Esophagus squamous epithelium (tissue), 5 donors: ENCODE measurements at places on chromosomes 2 and 18.

DNA sequence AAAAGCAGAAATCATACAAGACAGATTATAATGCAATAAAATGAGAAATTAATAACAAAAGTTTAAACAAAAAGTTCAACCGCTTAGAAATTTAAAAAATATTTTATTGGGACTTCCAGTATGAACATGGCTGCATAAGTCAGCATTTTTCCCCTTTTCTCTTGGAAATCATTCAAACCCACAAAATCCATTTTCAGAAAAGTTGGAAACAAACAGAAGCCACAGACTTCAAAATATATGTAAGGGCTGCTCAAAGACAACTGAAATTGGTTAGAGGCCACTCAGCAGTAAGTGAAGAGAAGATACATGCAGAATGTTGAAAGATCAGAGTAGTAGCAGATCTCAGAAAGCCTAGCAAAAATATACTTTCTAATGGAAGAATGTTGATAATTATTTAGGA is 194.0 kb downstream of the DYSF start:
- DNase-seq = no peak

- DNase-seq = no peak
Measured at GRCh38 chr2:70085711-70086277, 1.5 kb upstream of the PCBP1 start.

GRCh38 chr2:196380575-196380974 is 209.2 kb upstream of the STK17B start:
- no peak for DNase-seq

DNA sequence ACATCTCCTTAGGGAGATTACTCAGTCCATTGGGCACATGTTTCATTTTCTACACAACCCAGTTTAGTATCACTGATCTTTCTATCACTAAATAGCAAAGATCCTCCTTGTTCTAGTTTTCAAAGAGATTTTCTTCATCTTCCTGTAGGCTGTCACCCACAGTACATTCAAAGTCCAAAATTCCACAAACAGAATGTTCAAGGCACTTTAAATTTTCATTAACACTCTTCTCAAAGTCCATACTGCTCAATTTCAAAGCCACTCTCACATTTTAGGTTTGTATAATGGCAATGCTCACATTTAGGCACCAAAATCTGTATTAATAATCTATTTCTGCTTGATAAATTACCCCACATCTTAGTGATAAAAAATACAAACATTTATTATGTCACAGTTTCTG is 152.8 kb downstream of the FSIP2 start:
- DNase-seq = no peak

GRCh38 chr2:63537306-63537705 is 51.0 kb downstream of the WDPCP start:
- DNase-seq = no peak

- DNase-seq = no peak
Measured at GRCh38 chr18:65257149-65257548, 493.7 kb upstream of the CDH7 start.

- DNase-seq = no peak
Measured at GRCh38 chr18:64137914-64138313, 11.0 kb downstream of the LINC00305 start.

DNA sequence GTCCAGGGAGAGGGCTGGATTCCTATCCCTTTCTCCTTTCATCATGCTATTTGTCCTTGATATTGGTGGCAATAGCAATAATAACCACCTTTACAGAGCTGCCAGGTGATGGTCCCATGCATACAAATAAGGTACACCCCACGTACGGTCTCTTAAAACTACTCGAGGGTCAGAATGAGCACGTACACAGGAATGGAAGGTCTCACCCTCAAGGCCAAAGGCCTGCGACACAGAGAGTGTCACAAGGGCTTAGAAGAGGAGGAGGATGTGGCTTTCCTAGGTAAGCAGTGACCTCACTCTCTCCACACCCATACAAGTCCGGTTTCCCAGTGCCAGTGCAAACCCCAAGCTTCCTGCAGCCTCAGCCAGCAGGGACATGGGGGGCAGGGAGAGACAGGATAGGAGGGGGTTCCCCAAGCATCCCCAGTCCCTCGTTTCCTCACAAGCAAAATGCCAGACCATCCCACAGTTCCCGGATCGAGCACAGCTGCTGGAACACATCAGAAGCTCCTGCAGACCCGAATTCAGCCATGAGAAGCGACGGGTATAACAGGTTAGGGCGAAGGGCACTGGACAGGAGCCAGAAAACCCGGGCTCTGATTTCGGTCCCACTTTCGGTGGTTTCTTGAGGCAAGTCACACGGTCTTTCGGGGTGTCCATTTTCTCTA is 49.2 kb downstream of the PLB1 start:
- DNase-seq = no peak

GRCh38 chr2:235054919-235055318 is 103.1 kb downstream of the SH3BP4 start:
- DNase-seq = no peak

- DNase-seq = no peak
Measured at GRCh38 chr2:159612255-159612901, 4.0 kb downstream of the BAZ2B start.

DNA sequence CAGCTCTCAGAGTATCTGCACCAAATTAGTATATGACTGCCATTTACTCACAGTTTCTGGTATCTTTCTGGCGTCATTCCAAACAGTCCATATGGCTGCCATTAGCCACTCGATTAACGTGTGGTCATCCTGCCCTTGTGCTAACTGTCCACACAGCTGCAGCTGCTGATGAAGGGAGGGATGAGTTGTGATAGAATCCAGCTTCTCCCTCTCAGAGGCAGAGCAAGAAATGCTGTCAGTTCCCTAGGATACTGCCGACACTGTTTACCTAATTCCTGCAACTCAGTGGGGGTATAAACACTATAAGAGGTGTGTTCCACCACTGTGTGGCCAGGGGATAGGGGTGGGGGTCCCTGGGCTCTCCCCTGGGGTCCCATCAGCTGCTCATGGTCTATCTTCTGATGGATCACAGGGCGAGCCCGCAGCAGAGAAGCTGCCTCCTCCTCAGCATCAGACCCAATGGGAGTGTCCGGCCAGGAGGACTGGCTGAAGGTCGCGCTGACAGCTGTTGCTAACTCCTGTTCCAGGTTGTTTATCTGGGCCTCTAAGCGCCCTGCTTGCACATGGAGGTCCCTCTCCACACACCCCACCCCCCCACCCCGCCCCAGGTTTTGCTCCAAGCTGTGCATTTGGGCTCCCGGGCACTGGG is 17.3 kb upstream of the KLHL23 start:
- no peak for DNase-seq

GRCh38 chr2:974054-974453 is 23.4 kb downstream of the SNTG2 start:
- no peak for DNase-seq

GRCh38 chr18:43642727-43643330 is 365.5 kb upstream of the SYT4 start:
- no peak for DNase-seq

DNA sequence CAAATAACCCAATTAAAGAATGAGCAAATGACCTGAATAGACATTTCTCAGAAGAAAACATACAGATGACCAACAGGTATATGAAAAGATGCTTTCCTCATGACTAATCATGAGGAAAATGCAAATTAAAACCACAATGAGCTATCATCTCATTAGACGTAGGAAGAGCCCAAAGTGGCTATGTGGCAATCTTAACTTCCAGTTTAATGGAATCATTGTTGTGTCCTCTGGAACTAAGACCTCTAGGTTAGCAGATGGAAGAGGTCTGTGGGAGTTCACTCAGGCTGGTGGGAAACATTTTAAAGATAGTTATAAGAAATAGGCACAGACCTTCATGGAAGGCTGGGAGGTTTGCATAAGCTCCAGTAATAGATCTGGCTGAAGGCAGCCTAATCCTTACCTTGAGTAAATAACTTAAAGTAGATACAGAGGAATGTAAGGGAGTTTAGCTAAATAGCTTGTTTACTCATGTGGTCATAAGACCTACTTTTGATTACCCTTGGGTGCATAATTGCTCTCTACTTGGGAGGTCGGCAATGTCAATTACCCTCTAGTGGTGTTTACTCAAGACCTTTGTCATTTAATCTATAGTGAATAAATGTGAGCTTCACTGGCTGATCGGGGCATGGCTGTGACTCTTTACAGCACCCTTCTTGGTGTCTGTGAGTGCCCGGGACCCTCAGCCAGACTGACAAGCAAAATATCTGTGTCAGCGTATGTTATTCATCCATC is 119.0 kb downstream of the GULP1 start:
- no peak for DNase-seq

DNA sequence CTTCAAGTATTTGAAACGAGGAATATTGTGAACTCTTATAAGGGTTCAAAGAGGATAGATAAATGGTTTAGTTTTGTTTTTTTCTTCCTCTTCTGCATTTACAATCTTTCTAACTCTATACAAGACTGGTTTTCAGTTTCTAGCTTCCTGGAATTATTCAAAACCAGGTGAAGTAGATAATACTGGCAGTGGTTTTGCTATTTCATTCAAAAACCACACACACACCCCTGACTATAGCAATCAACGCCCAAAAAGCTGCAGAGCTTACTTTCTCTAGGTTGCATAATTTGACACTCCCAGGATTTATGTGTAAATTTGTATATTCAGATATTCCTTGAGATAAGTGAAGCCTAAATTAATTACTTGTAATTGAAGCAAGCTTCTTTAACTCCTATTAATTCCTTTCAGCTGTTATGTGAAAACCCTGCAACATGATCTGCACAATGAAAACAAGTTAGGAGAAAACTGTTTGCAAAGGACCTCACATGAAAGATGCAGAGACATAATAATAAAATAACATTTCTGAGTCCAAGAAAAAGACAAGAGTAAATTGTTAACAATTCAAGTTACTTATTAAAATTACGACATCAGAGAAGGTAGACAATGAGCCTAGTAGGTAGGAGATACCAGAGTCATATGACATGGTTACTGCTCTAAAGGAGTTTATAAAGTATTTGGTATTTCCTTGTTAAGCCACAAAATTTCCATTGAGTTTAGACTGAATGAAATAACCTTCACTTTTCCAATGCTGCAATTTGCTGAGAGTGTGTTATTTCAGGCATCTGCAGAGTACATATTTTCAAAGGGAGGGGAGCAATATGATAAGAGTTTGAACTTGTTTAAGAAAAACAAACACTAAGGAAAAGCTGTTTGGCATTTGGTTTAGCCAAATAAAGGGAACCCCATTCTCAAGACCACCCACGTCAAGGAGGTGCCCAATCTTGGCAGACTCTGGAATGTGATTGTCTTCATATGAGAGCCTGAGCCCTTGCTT is 1.6 kb upstream of the NFE2L2 start:
- no peak for DNase-seq

DNA sequence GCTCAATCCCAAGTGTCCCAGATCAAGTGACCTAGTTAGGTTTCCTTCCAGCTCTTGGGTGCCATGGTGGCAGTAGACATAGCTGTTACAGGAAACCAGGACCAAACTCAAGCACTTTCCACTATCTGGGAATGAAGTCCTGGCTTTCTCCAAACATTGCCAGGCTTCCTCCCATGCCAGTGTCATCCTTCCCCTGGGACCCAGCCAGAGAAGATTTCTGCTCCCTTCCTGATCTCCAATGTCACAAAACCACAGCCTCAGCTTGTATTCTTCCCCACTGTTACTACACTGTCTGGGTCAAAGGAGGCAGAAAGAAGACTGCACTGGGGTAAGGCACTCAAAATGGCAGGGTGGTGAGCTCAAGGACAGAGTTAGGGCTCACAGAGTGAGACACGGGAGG is 347.1 kb downstream of the TNS1 start:
- DNase-seq = no peak

DNA sequence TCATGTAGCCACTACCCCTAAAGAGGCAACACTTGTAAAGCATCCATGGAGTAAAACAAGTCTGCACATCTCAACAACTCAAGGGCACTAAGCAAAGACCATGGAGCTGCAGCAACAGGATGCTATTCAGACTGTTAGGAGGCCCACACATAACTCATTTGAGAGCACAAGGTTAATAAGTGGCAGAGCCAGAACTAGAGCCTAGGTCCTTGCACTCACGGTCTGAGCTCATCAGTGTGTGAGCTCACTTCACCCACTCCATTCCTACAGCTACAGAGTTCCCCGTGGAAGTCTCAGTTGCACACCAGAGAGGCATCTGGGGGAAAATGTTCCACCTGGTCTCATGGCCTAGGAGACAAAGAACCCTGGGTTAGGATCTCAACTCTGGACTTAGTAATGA is 35.0 kb downstream of the TTC32 start:
- no peak for DNase-seq

- no peak for DNase-seq
Measured at GRCh38 chr2:201969938-201970785, 63.5 kb upstream of the FZD7 start.

DNA sequence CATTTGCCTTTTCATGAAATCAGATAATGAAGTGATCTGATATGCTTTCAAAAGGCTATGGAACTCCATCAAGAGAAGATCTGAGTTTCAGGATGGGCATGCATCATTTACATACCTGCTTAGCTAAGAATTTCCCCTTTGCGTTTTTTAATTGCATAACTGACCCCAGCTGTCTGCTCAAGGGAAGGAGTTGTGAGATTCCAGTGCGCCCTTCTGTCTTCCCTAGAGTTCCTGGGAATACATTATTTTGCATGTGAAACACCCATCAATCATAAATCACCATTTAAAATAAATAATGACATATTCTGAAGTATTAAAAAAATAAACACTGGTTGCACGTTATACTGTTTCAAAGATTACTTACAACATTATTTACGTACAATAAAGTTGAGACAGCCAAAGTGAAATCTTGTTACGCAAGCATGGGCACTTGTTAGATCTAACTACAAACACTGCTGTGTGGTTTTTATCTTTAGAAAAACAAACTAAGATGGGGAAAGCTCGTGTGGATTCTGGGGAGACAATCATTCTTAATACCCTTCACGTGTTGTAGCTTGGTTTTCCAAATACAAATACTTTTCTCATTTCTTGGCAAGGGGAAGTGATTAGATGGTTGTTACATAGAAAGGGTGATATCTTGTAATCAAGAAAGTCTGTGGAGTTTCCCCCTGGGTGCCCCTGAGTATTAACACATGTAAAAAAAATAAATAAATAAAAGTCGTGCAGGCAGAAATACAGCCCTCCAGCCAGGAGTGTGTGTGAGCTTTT is 125.7 kb upstream of the LMAN1 start:
- no peak for DNase-seq

- no peak for DNase-seq
Measured at GRCh38 chr18:36247036-36247435, 50.5 kb upstream of the FHOD3 start.

DNA sequence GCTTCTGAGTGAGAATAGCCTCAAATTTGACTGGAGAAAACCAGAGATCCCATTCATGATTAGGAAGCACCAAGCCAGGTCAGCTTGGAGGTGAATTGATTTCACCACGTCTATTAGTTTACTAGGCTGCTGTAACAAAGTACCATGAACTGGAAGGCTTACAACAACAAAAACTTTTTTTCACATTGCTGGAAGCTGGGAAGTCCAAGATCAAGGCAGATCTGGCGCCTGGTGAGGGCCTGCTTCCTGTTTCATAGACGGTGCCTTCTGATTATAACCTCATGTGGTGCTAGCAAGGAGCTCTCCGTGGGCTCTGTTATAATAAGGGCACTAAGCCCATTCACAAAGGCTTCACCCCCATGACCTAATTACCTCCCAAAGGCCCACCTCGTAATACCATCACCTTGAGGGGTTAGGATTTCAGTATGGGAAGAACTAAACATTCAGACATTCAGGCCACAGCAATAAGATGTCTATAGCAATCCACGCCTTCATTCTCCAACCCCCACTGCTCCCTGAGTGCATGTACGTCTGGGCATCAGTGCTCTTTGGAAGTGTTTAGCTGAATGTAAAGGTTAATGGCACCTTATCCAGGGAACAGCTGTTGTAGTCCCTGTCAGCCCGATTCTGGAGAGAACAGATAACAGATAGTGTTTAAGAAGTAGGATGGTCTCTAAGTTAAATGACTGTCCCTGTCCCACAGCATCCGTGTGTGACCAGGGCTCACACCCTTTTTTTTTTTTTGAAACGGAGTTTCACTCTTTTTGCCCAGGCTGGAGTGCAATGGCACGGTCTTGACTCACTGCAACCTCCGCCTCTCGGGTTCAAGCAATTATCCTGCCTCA is 89.2 kb downstream of the SOCS6 start:
- no peak for DNase-seq
